ENCODE measurements at places on chromosomes 11 and 22. TPM values are rescaled to one million over a fixed set of nuclear protein-coding genes. Genes with fewer than 3 reads are reported as not detected.
A peak's percentile ranks its signal among the peaks of the same experiment; 100 is the strongest.

Gene HBG1
- not detected for total RNA-seq

Gene KCTD21
- 6.0 TPM for total RNA-seq

Gene TSGA10IP
- not detected for total RNA-seq

Gene OR2AG1
- total RNA-seq: not detected

DNA sequence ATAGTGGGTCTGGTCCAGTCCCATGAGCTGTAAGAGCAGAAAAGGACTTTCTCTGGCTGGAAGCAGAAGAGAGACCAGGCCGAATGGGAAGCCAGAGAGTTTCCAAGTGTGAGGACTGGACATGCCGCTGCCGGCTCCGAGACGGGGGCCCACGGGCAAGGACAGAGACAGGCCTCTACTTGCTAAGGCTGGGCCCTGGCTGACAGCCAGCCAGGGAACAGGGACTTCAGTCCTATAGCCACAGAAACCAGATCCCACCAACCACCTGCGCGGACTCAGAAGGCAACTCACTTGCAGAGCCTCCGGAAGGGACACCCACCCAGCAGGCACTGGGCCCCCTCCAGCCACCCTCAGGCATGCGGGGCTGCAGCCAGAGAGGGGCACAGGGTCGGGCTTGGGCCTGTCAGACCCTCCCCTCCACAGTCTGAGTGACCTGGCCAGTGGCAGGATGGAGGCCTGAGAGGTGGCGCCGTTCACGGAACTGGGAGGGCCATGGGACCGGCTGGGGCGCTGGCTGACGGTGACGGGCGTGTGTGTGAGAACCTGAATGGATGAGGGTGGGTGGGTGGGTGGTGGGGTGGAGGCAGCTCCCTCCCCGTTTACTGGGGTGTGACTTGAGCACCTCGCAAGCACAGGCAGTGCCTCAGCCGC lies 47.8 kb upstream of the A4GALT start:
- DNase-seq: no peak

GRCh38 chr22:44094751-44095302 lies 70.7 kb downstream of the PARVB start:
- no peak for DNase-seq

DNA sequence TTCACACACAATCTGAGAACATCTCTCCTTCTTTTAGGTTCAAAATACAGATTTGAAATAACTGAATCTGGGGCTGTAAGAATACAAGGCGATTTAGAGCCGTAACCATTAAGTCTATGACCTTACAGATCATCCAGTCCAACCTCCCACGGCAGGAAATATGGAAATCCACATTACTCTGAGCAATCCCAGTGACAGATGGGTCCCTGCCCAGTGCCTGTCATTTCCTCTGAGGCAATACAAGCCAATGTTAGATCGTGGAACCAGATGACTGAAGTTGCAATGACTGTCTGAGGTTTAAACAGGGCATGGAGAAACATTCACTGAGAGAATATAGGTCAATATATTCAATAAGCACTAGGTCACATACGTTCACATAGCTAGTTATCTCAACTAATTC lies 77.4 kb upstream of the OR5AK2 start:
- DNase-seq: no peak

DNA sequence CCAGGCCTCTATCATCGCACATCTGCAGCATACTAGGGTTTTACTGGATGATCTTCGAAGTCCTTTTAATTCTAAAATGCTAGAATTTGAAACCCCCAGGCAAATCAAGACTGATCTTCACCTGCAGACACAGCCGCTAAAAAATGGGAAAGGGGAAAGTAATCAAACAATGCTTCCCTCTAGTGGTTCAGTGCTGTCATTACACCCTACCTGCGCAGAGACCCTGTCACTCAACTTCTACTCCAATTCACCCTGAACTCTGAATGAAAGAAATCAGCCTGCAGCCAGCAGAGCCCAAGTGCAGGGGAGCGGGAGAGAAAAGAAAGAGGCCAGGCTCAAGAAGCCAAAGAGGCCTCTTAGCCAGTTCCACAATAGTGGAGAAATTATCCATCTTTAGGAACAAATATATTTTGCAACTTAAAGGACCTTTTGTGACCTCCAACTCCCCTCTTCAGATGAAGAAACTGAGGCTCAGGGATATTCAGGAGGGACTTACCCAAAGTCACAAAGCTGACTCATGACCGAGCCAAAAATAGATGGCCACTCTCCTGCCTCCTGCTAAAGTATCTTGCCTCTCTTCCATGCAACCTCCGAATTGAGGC lies 33.0 kb downstream of the SERGEF start:
- no peak for DNase-seq

DNA sequence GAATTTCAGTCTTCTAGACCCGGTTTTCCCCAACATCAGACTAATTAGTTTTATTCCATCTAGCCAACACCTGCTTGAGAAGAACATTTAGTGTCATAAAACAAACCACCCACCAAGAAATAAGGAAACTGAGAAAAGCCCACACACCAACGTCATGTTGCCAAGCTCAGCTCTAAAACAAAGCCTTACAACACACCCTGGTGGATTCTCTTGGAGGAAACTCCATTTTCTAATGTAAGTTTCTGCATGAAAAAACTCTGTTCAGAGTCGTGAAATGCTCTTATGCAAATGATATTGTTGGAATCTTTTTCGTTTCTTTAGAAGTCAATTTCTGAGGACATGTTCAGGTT lies 105.0 kb upstream of the RAG2 start:
- no peak for DNase-seq

DNA sequence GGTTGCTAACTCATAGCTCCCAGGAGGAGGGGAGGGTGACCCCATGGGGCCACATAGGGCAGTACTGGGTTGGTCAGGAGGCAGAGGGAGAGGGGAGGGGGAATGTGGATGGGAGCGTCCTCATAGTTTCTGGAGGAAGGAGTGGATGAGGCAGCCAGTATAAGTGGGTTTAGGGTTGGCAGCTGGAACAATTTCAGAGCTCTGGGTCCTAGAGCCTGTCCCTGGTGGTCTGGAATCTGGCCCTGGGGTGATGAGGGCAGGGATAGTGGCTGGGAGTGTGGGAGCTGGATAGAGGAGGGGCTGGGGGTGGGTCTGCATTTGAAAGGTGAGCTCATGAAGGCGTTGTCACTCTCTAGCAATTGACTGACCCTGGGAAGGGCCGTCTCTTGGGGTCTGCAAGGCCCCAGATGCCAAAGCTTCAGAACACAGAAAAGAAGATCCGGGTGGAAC lies 5.3 kb upstream of the MRGPRG start:
- no peak for DNase-seq

DNA sequence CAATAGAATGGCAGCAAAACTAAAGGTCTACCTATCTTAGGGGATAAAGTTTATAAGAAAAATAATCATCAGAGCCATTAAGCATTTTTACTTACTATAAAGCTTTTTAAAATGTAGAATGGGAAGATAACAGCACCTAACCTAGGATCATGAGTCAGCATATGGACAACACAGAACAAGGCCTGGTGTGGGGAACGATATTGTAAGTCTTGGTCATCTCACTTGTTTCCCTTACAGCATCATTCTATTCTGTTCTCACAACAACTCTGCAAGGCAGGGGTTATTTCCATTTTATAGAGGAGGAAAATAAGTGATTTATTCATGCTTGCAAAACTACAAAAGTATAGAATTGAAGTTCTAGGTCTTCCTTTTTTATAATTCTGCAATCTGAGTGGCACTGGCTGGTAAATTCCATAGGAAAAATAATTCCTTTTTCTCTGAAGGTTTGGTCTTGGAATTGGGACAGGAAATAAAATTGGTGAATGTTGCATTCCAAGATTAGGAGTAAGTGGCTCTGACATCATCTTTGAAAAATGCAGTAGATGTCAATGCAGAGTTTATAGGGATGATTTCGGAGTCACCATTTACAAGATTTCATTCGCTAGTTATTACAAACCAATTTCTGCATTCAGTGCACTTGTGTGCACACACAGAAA lies 423.0 kb downstream of the DYNC2H1 start:
- DNase-seq: no peak

GRCh38 chr11:78717041-78717440 lies 142.4 kb upstream of the NARS2 start:
- no peak for DNase-seq

DNA sequence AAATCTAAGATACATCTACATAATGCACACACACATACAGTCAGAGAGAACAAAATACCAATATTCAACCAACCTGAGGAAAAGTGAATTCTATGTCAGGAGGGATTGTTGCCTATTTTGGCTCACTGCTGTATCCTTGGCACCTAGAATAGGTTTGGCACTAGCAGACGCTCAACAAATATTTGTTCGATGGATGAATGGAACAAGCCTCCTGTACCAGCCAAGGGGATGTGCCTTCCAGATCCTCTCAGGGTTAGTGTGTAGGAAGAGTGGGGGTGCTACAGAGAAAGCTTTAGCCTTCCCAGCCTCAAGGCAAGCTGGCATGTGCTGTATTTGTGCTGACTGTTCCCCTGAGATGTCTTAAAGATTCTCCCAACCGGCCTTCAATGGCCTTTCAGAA lies 23.3 kb upstream of the POU2AF1 start:
- DNase-seq: no peak

GRCh38 chr11:16081382-16082094 lies 274.8 kb downstream of the SOX6 start:
- no peak for DNase-seq

DNA sequence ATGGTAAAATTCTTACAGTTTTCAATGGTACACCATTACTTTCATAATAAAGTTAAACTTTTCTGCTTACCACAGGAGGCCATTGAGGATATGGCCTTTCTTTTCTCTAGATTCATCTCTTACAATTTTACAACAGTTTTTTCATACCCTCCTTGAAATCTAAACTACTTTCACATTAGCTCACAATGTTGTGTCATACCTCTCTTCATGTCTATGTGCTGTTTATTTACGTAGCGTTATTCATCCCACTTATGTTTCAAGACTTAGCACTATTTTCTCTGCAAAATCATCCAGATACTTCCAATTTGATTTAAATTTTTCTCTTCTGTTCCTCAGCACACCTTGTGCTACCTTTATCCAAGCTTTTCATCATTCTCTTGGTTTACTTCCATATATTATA lies 123.3 kb downstream of the METTL15 start:
- no peak for DNase-seq

GRCh38 chr11:26708736-26709456 lies 13.0 kb downstream of the SLC5A12 start:
- DNase-seq: no peak

GRCh38 chr11:12724301-12725054 lies 50.3 kb downstream of the TEAD1 start:
- peak; percentile 32 for DNase-seq

DNA sequence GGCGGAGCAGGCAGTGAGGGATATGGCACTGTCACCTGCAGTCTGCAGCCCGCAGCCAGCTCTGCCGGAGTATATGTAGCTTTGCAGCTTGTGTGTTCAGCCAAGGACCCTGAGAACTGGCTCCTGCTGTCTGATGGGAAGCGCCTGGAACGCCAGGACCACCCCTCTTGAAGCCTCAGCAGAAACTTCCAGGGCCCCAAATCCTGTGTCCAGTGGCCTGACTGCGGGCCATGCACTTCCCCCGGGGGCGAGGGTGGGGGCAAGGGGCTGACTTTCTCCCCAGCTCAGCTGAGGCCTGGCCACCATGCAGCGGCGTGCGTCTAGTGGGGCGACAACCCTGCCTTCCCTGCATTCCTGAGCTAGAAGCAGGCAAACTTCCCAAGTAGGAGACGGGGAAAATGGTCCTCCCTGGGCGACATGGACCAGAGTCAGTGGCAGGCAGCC lies 32.3 kb downstream of the PISD start:
- DNase-seq: no peak
